ENCODE measurements at places on chromosomes 2 and 18. TPM values are rescaled to one million over a fixed set of nuclear protein-coding genes. Genes with fewer than 3 reads are reported as not detected.

GRCh38 chr2:174888646-174889271 is 116.4 kb downstream of the CHN1 start:
- peaks cover 7% of the 10 kb centered on the region for H3K4me1 ChIP-seq
- no peak for DNase-seq
- H3K4me3 ChIP-seq = no peak overlapping the region
- no peaks in the 10 kb centered on the region for H3K27me3 ChIP-seq

GRCh38 chr2:111143843-111144198 is 23.1 kb downstream of the BCL2L11 start:
- H3K36me3 ChIP-seq = peaks cover 41% of the 10 kb centered on the region
- H3K27me3 ChIP-seq = no peaks in the 10 kb centered on the region
- H3K4me1 ChIP-seq = peaks cover 23% of the 10 kb centered on the region
- H3K4me3 ChIP-seq = no peak overlapping the region
- no peak for DNase-seq
- no peak overlapping the region for H3K27ac ChIP-seq

DNA sequence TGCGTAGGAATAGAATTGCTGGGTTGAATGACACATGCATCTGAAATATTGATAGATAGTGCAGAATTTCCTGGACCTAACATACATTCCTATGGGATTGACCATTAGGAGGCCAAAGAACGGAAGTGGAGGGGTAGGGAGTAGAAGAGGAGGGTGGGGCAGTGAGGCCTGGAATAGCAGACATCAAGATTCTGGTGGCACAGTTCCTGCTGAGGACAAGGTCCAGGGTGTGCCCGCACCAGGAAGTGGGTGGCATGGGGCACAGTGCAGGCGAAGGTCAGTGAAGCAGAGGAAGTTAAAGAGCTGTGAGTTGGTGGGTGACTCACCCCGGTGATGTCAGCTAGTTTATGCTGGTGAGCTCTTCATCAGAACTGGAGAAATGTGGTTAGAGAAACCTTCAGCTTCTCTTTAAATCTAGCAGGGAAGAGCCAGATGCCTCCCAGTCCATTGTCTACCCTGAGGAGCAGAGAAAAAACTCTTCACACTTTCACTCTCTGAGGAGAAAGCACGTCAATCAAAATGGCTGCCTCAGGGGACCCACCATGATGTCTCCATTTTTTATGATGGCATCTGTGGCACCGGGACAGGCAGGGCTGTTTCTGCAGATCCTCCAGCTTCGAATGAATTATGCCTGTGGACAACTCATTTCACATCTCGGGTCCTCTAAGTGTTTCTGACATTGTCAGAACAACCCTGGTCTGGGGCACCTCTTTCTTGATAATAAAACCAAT is 55.9 kb upstream of the CTLA4 start:
- peaks cover 78% of the 10 kb centered on the region for H3K4me1 ChIP-seq
- peak; percentile 87 for DNase-seq
- no peaks in the 10 kb centered on the region for H3K36me3 ChIP-seq
- H3K4me3 ChIP-seq = no peak overlapping the region

The SF3B6 gene
- 151 TPM for total RNA-seq

The DOK6 gene
- total RNA-seq = not detected

The ALPI gene
- total RNA-seq = not detected

All from activated naive CD4-positive, alpha-beta T cell treated with anti-CD3 and anti-CD28 coated beads for 36 hours (primary cell).